Left renal cortex interstitium (tissue), 4 donors: ENCODE measurements at places on chromosomes 11 and 22. TPM values are rescaled to one million over a fixed set of nuclear protein-coding genes. Genes with fewer than 3 reads are reported as not detected.

DNA sequence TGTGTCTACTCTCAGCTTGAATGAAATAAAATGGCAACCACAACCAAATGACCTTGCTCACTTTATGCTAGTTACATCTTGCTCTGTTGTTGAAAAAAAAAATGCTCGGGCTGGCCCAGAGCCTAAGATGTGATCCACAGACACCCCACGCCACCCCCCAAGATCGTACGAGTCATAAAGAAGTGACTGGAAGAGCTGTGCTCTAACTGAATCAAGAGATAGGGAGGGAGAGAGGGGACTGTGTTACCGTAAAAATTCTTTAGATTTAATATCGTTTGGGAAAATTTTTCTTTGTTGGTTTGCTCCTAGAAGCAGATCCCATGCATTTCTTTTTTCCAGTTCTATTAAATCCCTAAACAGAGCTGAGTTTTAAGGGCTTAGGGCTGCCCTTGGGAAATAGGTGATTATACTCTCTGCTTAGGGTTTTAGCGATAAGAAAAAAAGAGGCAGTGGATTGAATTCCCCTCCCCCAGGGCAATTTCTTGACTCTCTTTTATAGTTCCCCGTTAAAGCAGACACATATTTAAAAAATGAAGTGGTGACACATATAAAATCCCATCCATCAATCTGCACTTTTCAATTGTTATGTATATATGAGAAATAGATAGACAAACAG lies 14.5 kb downstream of the MAML2 start:
- DNase-seq, result no peak

DNA sequence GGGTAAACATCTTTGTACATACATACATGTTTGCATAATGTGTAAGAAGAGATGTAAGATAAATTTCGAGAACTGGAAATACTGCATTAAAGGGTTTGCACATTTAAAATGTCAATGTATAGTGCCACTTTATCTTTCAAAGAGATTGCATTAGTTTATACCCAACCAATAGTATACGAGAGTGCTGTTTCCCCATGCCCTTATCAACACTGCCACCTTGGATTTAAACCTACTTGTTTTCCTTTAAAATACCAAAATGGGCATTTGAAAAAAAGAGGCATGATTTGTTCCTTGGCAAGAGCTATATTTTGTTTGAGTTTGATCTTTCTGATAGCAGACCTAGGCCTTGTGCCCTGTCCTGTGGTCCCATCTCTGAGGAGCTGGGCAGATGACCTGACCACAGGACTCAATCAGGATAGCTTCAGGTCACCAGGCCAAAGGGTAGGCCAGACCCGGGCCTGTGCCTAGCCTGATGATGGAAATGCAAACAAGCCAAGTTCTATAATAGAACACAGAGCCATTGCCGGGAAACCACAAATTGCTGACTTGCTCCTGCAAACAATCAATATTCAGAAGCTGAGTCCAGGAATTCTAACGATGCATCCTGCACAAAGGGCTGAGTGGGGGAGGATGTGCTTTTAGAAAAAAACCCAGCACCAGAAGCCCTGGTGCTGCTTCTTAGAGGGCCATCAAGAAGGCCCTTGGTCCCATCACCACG lies 16.9 kb upstream of the ALG8 start:
- no peak for DNase-seq

The HTR3A gene
- not detected for polyA plus RNA-seq

The F2 gene
- polyA plus RNA-seq, result 0.11 TPM
